Ovary (tissue), 10 donors: ENCODE measurements at places on chromosomes 5 and 9. TPM values are rescaled to one million over a fixed set of nuclear protein-coding genes. Genes with fewer than 3 reads are reported as not detected.
A peak's percentile ranks its signal among the peaks of the same experiment; 100 is the strongest.

The ANKRD34B gene
- total RNA-seq, result not detected

DNA sequence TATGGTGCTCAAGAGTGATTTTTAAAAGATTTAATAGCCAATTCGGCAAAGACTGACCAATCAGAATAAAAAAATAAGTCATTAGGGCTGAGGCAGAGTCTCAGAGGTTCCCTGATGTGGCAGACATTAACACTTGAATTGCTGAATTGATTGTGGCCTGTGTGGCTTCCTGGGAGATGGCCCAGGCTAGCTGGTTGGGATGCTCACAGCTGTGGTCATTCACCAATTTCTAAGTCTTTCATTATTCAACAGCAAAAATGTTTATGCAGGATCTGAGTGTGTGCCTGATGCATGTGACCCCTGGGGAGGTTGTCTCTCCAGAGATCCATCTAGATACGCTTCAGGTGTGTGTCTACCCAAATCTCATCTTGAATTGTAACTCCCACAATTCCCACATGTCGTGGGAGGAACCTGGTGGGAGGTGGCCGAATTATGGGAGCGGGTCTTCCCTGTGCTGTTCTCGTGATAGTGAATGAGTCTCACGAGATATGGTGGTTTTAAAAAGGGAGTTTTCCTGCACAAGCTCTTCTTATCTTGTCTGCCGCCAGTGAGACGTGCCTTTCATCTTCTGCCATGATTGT is 632.6 kb upstream of the SEMA6A start:
- no peak for DNase-seq

DNA sequence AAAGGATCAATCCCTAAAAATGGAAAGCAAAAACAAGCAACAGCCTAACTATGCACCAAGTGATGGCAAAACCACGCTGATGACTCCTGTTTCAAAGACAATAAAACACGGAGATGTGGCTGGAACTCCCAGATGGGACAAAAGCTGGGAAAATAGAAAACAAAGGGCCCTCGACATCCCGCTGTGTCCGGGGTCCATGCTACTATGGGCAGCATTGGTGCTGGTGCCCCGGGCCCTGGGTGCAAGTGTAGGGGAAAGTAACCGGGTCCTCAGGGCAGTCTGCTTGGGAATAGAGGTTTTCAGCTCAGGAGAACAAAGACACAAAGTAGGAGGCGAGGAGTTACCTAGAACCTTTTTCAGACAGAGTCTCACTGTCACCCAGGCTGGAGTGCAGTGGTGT is 46.1 kb downstream of the MRPL36 start:
- DNase-seq, result no peak

DNA sequence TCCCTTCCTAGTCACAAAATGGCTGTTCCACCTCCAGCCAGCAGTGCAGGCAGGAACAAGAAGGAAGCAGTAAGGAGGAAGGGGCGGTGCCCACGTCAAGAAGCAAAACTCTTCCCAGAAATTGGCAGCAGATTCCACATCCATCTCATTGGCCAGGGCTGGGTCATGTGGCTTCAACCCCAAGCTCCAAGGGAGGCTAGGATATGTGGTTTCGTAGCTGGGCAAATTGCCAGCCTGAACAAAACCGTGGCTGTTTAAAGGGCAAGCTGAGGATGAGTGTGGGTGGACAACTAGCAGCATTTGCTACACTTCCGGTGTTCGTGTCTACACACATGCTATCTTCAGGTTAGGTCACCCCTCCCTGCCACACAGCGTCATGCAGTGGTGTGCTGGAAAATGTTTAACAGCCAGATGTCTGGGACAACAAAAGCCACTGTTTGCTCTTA is 92.1 kb upstream of the MAP1B start:
- peak; percentile 20 for DNase-seq

DNA sequence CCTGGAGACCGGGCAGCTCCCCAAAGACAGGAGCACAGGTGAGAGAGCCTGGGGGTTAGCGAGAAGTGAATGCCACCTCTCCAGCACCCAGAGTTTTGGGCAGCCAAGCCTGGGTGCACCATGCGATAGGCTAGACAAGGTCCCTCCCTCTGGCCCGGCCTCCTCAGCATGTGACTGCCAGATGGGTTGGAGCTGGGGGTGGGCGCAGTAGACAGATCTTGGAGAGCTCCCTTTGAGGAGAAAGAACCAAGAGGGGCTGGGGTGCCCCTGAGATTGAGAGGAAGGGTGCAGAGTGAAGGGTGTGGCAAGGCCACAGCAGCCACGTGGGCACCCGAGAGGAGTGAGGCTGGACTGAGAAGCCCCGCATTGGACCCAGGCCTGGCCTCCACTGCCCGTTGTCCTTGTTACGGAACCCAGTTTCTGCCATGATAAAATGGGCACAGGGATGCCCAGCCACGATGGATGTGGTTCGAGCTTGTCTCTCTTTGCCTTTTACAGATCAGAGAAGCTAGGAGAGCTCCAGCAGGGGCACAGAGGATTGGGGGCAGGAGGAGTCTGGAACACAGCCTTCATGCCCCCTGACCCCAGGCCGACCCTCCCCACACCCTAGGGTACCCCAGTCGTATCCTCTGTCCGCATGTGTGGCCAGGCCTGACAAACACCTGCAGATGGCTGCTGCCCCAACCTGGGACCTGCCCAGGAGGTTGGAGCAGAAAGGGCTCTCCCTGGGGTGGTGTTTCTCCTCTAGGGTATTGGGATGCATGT is 1.4 kb downstream of the TMEM141 start:
- no peak for DNase-seq

GRCh38 chr5:83924891-83925290 is 204.2 kb upstream of the HAPLN1 start:
- no peak for DNase-seq

DNA sequence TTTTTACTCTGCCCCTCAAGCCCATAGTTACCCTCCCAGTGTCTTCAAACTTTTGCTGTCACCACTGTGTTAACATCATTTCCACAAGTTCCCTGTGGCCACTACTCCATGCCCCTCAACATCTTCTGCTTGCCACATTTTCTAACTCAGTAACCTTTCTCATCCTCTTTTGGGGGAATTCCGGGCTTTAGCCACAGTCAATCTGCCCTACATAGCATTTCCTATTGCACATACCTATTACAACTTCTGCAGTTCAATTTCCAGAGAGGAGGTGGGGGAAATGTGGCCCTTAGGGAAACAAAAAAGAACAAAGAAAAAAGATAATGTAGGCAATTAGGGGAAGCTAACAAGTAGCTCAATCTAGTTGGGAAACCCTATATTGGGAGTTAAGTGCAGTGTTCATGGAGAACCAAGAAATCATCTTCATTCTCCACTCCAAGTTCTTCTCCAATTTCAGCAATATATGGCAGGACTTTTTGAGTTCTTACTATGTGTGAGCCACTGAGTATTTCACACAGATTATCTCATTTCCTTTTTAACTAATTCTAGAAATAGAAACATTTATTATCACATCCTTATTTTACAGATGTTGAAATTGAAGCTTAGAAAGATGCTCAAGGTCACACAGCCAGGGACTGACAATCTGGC is 40.2 kb upstream of the LPAR1 start:
- no peak for DNase-seq
